Astrocyte (in vitro differentiated cells and primary cell): ENCODE measurements at places on chromosomes 13 and 19.
A peak's percentile ranks its signal among the peaks of the same experiment; 100 is the strongest.

- peak; percentile 80 for DNase-seq
These were observed 3.3 kb downstream of the MLLT1 start for GRCh38 chr19:6276447-6276846.

DNA sequence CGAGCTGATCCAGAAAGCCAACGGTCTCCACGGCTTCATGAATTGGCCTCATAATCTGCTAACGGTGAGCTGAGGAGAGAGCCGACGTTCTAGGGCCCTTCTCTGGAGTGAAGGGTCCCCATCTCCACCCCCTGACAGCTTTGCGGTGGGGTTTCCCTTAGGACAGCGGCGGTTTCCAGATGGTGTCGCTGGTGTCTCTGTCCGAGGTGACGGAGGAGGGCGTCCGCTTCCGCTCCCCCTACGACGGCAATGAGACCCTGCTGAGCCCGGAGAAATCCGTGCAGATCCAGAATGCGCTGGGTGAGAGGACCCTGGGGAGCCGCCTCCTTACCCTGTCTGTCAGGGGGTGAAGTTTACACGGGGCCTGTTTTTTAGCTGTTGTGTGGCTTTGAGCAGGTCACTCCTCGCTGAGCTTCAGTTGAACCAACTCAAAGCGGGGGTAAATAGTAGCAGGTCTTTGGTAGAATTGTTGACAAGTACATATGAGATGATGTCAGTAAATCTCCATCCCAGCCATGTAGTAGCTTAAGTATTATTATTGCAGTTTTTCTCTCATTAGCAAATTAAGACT lies 801 bp downstream of the QTRT1 start:
- no peak for DNase-seq

GRCh38 chr13:72430923-72431322 lies 296.5 kb downstream of the MZT1 start:
- no peak for DNase-seq

GRCh38 chr13:29503041-29503837 lies 92.2 kb downstream of the SLC7A1 start:
- DNase-seq = no peak

- no peak for DNase-seq
These were observed 369.2 kb downstream of the PCDH9 start for GRCh38 chr13:66860878-66861417.

DNA sequence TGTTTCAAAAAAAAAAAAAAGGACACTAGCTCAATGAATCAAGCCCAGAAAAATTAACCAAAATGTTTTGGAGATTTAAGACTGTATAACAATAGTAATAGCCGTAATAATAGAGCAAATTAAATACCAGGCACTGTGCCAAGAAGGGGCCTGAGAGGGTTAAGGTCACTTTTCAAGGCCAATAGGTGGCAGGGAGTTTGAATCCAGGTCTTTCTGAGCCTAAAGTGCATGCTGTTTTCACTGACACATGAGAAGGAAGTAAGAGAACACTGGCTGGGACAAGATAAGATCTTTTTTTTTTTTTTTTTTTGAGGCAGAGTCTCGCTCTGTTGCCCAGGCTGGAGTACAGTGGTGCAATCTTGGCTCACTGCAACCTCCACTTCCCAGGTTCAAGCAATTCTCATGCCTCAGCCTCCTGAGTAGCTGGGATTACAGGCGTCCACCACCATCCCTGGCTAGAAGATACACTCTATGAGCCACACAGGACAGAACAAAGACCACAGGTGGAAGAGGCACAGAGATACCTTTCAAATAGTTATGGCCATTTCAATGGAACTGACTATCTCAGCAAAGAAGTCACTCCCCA lies 7.7 kb downstream of the FFAR2 start:
- no peak for DNase-seq

DNA sequence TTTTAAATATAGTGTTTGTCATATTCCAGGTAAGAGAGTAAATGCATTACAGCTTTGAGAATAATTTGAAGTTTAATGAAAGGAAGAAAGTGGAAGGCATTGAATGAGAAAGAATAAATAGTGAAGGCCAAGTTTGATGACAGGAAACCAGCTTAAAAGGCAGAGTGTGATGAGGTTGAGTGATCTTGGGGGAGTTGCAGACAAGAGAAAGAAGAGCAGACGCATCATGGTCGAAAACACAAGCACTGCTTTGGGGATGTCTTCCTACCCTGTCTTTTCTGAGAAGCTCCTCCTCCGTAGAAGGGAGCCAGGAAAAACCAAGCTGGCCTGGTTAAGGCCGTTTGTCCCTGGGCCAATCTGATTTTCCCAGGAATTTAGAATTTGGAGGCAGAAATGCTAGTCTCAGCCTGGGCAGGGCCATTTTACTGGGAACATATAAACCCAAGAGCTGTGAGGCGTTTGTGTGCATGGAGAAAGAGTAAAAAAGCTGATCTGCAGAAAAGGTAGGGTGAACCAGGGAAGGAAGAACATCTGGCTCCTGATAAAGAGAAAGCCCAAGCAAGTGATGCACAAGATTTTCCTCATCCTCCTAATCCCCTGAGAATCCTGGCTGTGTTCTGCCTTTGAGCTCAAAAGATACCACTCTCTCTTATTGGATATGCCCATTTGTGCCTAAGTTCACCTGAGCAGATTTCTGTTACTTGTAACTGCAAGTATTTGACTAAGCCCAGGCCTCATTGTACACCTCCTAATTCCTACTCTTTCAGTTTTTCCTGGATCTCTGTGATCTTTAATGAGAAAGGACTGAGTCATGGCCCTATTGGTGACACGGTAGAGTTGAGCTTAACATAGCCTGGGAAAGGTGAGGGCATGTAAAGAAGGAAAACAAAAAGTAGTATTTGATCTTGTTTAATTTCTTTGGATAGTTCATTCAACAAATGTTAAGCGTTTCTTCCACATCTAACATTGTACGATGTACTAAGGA lies 80.0 kb downstream of the WDFY2 start:
- DNase-seq = no peak

- peak; percentile 90 for DNase-seq
These were observed 169.8 kb downstream of the SHISA2 start for GRCh38 chr13:25881971-25882451.

DNA sequence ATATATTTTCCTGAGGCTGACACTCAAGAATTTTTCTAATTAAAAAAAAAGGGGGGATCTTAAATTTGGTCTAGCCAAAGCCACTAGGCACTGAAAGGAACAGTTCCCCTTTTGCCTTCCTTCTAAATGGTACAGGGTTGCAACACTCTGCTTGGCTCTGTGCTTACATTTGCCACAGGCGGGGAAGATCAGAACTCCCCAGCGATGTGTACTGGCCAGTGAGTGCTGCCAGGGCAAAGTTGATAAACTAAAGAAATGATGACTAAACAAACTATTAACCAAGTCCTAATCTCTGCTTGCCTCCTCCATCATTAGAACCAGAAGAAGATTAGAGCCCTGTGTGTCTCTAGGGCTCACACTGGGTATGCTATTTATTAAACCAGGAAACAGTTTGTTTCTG lies 75.3 kb upstream of the SCEL start:
- DNase-seq = no peak

- peak; percentile 47 for DNase-seq
These were observed 62.6 kb downstream of the MLLT1 start for GRCh38 chr19:6216996-6217751.

GRCh38 chr13:60482012-60482411 lies 85.0 kb downstream of the TDRD3 start:
- DNase-seq = no peak

DNA sequence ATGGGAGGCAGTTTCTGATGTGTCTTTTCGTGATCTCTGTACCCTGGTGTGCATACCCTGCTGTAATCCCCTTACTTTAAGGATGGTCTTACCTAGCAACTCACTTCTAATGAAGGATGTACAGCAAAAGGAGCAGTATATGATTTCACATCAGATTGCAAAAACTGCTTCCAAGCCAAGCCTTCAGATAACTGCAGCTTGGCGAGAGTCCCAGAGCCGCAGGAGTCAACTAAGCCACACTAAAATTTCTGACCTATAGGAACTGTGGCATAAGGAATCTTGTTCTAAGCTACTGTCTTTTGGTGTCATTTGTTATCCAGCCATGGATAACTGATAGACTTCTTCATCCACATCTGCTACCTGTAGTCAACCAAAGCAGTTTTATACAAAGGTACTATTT lies 496.7 kb downstream of the GPC6 start:
- no peak for DNase-seq

GRCh38 chr13:33846303-33847062 lies 28.5 kb downstream of the RFC3 start:
- DNase-seq = no peak

DNA sequence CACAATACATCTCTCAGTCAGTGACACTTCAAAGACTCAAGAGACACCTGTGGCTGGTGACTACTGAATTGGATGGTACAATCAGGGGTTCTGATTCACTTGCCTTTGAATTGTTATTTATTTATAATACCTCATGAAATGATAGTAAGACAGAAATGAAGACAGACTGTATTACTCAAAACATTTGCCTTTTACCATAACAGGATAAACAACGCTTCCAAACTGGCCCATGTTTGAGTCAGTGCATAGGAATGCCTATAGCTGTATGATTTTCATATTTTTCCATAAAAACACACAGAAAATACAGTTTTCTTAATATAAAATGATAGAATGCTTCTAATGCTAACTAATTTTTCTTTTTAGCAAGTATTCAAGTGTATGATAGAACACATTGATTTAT lies 59.5 kb upstream of the FGF14 start:
- DNase-seq = no peak

DNA sequence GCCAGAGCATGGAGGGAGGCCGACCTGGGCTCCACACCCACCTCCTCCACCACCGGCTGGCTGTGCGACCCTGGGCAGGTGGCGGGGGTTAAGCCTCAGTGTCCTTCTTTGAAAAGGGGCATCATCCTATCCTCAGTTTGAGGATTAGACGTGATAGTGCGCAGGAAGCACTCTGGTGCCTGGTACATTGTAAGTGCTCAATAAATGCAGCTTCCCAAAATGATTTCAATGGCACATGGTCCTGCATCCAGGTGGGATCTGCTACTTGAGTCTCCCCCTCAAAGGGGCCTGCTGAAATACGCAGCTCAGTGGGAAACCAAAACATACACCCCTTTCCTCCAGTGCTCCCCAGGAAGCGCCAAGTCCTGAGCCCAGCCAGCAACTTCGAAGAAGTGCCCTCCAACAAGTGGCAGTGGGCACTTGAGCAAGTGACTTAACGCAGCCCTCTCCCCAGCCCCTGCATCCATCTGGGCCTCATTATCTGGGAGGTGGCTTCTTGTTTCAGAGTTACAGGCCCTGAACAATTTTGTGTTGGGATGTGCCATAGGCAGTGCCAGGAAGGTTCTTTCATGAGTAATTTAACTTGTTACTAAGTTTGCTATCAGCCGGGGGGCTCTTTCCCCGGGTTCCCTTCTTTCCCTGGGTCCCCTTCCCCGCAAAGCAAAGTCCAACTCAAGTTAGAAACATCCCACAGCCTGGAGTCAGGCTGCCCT lies 17.9 kb downstream of the ACTN4 start:
- no peak for DNase-seq

DNA sequence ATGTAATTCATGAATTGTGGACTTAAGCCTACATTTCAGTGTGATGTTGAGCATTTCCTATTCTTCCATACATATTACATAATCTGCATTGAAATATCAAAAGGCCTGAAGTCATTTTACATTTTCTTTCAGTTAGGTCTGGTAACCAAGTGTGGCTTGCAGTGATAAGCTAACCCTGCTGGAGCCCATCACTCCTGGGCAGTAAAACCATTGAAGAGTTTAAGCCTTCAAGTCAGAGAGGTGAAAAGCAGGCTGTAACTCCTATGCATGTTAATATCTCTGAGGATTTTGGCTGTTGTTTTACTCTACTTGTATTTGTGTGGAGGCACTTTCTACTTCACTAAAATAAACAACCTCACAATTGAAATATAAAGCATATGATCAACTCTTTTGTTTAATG lies 248.8 kb downstream of the SLITRK5 start:
- DNase-seq = no peak

- no peak for DNase-seq
These were observed 645 bp upstream of the TRAPPC5 start for GRCh38 chr19:7679771-7680605.

GRCh38 chr13:41654796-41655195 lies 197.4 kb downstream of the RGCC start:
- DNase-seq = no peak

- DNase-seq = peak; percentile 46
These were observed 2.1 kb downstream of the TGFB1 start for GRCh38 chr19:41351339-41352245.

- peak; percentile 14 for DNase-seq
These were observed 50.9 kb upstream of the TPM4 start for GRCh38 chr19:16025108-16026101.

DNA sequence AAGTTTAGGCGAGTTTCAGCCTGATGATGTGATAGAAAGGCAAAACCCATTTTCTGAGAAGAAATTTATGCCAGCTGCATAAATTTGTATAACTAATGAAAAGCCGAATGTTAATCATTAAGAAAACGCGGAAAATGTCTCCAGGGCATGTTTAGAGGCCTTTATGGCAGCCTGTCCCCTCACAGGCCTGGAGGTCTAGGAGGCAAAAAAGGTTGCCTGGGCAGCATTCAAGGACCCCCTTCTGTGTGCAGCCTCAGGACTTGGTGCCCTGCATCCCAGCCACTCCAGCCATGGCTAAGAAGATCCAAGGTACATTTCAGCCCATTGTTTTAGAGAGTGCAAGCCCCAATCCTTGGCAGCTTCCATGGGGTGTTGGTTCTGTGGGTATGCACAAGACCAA lies 614.2 kb downstream of the SLITRK5 start:
- DNase-seq = no peak

DNA sequence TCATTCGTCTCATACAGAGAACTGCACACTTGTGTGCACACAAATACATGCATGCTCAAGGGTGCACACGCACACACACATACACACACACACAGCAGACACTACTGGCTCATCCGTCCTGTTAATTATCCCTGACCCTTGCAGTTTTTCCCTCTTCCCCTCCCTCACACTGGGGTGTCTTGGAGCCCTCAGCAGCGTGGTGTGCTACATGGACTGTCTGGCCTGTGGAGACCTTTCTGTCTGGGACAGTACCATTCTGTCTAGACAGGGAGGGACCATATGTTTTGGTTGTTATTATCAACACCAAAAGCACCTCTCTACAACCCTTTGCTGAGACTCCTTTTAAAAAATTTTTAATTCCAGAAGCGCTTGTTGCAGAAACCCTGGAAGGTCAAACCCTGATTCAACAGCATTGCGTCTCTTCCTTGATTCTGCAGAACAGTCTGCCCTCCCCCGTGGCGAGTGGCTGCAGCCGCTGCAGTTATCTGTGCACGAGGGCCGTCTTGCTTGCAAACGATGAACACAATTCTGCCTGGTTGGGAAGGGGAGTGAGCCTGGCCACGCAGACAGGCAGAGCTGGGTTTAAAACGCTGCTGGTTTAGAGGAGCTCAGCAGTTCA lies 374.0 kb downstream of the IRS2 start:
- peak; percentile 62 for DNase-seq
